ENCODE measurements at places on chromosomes 4 and X.

GRCh38 chrX:153897899-153898298 is 6.6 kb upstream of the AVPR2 start:
- DNase-seq = no peak

DNA sequence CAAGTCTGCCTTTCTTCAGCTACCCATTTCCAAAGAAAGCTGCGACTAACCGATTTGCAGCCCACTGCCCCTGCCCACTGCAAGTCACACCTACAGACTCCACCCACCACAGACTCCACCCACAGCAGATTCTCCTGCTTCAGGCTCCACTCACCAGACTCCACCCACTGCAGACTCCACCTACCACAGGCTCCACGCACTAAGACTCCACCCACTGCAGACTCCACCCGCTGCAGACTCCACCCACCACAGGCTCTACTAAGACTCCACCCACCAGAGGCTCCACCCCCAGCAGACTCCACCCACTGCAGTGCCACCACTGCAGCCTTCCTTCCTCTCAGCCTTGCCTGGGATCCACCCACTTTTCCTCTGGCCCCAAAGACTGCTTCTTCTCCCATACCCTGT is 41.3 kb downstream of the ABLIM2 start:
- DNase-seq = no peak

DNA sequence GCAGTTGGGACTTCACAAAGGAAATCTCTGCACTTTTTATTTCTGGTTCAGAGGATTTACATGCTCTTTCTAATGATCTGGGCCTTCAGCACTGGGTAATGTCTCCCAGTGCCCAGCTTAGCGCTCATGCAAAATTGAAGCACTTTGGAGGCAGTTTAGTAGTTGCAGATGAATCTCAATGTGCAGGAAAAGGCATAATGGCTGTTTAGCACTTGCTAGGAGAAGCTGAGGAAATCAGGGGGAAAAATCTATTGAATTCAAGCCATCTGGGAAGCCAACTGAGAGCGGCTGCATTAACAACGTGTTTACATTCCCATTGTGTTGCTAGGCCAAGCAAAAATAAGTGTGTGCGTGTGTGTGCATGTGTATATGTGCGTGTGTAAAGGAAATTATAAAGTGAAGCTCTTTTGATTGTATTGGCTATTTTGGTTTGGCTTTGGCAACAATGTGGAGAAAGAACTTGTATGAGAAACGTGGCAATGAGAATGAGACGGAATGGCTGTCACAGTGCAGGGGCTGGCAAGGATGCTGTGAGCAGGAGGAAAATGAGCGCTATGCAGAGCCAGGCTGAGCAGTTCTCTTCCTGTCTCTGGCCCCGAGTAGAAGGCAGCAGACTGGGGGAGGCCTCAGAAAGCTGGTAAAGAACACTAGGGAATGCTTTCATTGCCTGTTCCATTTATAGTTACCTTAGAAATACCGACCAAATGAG is 231.5 kb downstream of the UNC5C start:
- DNase-seq = no peak

DNA sequence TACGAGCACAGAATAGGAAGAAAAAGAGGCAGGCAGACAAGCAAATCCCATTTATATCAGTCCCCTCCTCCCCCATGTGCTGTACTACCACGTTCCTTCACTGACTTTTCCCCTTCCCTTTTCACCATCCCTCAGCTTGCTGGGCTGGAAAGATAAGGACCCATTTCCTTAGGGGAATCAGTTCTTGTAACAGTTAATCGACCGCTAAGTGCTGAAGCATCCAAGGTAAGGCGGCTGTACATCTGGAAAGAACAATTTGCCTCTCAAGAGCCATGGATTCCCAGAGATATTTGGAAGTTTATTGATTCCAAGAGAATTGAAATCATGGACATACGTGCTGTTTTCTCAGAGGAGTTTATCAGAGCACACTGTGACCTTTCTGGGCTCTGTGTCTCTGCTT is 1688.0 kb downstream of the STIM2 start:
- DNase-seq = no peak

GRCh38 chrX:20361081-20361889 is 94.6 kb upstream of the RPS6KA3 start:
- no peak for DNase-seq

DNA sequence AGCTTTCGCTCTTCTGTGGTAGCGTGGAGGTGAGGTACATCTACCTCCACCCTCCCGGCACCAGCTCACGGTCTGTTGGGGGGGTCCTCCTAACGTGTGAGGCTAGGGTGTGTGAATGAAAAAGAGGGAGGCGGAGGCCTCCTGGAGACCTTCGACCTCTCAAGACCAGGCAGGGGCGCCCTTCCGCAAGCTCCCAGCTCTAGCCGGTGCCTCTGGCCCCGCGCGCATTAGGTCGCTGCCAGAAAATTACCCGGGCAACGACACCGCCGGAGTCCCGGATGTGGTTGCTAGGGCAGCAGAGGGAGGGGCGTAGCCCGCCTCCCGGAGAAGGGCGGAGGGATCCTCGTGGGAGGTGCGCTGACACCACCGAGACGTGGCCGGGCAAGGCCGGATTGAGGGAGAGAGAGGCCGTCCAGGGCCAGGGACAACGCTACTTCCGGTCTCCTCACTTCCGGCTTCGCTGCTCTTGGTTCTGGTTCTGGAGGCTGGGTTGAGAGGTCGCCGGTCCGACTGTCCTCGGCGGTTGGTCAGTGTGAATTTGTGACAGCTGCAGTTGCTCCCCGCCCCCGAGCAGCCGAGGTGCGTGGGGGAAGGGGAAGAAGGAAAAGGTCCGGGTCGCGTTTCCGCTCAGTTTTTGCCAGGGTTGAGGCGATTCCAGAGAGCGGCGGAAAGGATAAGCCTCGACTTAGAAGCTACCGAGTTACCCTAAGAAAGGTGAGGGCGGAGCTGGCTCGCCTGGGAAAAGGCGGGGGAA is at the start of the genes ARFIP1 and TIGD4:
Gene ARFIP1 (plus strand): TSS at position 442 of the 754 bp plus-strand sequence. CDS start 49,680 bp downstream, outside the sequence.
Gene TIGD4 (minus strand): TSS at position 218 of the 754 bp plus-strand sequence. CDS start 8,726 bp downstream, outside the sequence.
- DNase-seq = peak; percentile 89

DNA sequence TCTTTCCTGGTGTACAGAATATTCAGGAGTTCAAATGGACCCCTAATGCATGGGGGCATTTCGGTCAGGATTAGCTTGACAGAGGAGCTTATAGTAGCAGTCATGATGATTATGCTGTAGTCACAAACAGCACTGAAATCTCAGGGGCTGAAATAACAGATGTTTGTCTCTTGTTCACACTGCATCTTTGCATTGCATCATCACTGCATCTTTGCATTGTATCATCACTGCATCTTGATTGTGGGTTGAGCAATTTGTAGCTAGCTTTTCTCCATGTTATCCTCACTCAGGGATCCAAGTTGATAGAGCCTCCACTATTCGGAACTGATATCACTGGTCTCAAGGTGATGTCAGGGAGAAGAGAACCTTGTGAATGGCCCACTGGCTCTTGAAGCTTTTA is 160.9 kb downstream of the GATB start:
- no peak for DNase-seq

GRCh38 chr4:127416115-127416514 is 216.6 kb upstream of the INTU start:
- DNase-seq = no peak

DNA sequence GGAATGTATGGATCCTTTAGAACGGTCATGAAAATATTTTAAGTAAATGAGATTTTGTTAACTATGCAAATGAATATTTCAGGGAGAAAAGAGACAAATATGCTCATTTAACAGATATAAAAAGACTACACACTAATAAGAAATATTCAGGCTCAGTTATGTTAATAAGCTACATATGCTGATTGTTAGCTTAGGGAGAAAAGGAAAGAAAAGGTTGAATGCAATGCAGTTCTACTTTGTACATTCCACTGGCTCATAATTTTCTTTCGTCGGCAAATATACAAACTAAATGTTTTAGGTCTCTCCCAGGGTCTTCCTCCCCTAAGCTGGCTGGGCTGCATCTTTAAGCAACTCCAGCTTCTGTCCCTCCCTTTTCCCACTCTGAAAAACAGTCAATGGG is 2.7 kb upstream of the RTL3 start:
- no peak for DNase-seq

DNA sequence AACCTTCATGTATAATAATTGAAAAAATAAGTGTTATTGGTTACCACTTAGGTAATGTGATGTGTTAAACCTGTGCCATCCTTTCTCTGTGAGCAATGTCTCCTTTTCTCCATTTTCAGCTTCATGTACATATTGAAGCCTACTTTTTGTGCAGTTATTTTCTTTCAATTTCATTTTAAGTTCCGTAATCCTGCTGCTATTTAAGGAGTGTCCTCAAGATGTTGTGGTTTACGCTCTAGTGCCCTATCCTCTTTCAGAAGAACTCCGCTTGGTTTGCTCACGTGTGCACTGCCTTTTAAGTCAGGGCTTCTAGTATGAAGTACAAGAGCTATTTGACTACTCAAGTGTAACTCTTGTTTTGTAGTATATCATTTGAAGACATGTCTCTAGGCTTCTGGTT is 2253.2 kb upstream of the TENM3 start:
- no peak for DNase-seq

- peak; percentile 13 for DNase-seq
Measured at GRCh38 chr4:7761720-7762119, 177.9 kb downstream of the AFAP1 start.

DNA sequence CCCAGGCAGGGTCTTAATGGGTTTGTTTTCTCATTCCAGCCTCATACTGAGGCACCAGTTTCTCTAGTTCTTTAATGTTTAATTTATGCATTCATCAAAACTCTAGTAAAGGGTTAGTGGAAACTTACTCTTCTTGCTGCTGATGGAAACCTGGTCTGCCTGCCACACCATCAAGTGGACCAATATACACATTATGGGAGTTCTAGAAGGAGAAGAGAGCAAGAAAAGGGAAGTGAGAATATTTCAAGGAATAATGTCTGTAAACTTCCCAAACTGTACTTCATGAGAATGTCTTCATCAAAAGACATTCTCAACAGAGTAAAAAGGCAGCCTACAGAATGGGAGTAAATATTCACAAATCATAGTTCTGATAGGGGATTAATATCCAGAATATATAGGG is 20.9 kb upstream of the DHX15 start:
- DNase-seq = no peak

Data from activated T-helper 1 cell treated with anti-CD3 and anti-CD28 coated beads, Interleukin-2, amount 50 U/mL, for 16 hours (primary cell).